ENCODE measurements at places on chromosomes 4 and X.

GRCh38 chr4:18180122-18180521 is 158.6 kb upstream of the LCORL start:
- DNase-seq = no peak

DNA sequence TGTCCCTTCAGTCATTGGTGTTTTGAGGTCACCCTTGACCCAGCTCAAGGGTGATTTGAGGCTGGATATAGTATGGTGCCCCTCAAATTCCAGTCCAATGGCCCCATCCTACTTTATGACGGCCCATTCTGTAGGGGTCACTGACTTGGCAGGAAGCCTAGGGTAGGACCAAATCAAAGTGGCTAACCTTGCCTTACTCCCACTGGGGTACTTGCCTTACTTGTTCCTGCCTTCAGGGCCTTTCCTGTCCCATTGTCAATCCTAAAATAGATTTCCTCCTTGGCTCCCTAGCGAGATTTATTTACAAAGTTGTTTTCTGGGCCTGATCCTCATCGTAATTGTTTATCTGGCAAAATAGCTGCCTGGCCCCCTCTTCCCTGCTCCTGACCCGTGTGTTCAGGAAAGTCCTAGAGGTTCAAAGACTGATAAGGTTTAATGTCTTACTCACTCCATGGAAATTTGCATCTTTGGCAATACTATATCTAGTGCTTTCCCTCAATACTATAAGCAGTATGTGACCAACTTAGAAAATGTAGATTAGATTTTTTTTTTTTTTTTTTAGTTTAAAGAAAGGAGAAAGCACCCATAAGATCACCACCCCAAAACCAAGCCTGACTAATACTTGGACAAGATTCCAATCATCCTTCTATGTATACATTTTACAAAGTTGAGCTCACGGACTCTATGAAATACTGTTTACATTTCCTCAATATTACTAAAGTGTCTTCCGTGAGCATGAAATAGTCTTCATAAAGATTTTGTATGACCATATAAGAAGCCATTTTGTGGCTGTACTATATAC is 44.8 kb downstream of the MSN start:
- DNase-seq = no peak

DNA sequence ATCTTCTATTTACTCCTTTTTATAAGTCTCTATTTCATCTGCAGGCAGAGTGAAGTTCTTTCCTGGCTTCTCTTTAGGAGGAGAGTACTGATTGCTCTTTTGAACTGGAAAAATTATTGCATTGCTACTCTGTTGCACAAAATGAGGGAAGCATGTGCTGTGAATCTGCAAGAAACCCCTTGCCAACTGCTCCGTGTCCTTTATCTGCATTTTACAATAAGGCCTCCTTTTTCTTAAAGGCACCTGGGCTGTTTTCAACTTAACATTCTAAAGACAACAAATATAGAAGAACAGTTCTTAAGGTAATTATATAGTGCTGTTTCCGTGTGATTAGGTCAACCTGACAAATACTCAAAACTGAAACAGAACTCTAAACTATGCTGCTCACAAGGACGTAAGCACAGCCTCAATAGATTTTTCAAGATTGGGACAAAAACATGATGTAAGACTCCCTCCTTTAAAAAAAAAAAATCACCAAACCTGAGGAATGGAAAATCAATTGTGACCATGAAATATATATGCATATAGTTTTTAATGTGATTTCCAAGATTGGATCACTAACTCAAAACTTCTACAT is 716.6 kb upstream of the INTU start:
- DNase-seq = no peak

DNA sequence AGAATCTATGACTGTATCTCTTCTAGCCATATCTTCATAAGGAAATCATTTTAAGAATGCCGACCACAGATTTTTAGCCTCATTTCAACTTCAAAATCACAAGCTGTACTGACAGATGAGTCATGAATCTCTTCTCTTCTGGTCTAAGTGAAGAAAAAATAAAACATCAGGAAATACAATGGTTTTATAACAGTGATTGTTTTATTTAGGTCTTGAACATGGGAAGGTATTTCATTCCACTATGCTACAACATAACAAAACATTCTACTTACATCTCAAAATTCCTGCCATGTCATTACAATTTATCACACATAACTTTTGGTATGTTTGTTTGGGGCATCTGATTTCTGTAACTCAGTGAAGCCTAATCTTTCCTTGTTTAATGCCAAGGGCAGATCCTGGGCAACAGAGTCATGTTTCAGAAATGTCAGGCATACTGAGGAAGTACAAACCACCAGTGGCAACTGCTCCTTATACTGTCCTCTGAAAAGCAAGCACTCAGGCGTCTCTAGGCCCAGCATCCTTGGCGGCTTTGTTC is 325.0 kb downstream of the PDHA2 start:
- no peak for DNase-seq

DNA sequence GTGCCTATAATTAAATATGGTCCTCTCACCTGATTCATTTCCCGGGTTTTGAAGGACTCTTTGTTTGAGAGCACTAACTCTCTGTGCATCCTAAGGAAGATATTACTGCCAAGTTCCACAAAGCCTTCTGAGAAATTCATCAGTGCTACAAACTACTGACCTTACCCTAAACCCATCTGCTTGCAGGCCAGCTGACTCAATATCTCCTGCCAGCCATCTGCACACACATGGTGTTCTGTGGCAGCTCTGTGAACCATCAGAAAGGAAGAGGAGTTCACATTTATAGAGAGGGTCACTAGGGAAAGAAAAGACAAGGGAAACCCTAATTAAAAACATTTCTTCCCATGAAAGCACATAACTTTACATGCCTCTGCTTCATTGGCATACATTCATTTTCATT is 156.7 kb downstream of the ATP10D start:
- no peak for DNase-seq

DNA sequence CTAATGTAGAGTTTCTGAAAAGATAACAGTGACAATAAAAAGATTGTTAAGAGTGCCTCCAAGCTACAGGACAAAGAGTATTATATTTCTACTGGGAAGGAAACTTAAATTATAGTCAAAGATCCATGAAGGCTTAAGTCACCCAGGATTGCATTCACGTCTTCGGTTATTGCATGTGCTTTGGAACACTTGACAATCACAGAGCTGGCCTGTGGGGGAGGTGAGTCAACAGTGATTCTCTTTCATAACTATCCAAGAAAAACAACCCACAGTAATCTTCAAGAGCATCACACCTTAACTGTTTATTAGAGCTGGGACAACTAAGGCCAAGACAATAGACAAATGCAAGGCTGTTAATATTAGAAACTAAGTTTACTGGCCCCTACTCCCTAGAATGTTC is 40.3 kb downstream of the PDGFC start:
- no peak for DNase-seq

- DNase-seq = no peak
Measured at GRCh38 chrX:77622233-77622632, 163.8 kb downstream of the ATRX start.

DNA sequence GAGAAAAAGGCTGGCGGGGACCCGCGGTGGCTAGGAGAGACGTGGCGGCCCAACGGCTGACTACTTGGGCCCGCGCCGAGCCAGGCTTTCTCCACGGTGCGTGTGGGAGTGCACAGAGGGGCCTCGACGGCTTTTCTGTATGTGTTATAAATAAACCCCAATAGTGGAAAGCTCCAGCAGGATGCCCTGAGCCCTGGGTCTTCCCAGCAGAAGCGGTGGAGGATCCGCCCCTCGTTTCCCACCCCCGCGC is 268 bp upstream of the PRRG1 start:
- no peak for DNase-seq

- no peak for DNase-seq
Measured at GRCh38 chr4:101972791-101973190, 182.3 kb downstream of the BANK1 start.

GRCh38 chr4:142092941-142093340 is 456.6 kb downstream of the IL15 start:
- no peak for DNase-seq

DNA sequence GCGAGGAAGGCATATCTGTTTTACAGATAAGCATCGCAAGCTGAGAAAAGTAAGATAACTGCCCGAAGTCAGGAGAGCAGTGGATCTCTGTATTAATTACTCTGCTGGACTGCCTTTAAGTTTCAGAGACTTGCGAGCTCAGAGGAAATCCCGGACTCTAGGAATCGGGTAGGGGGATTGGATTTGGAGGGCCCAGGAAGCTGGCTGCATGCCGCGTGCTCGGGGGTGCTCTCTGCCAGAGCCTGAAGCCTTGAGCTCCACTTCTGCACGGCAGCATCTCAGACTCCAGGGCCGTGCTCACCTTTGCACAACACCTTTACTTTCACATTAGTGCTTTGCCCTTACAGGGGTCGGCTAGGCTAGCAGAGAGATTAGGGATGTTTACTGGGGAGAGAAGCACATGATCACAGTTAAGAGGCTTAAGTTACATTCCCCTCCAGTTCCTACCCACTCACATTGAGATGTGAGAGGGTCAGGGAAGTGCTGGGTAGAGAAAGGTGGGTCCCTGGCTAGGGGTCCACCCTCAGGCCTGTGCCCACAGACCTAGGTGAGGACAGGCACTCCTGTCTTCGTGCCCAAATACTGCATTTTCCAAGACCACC is 57.0 kb downstream of the TRIML1 start:
- DNase-seq = no peak
